DMS53 (cell line): ENCODE measurements at places on chromosomes 6 and 20.
A peak's percentile ranks its signal among the peaks of the same experiment; 100 is the strongest.

GRCh38 chr6:164991573-164991972 is 317.8 kb downstream of the C6orf118 start:
- no peak for DNase-seq

DNA sequence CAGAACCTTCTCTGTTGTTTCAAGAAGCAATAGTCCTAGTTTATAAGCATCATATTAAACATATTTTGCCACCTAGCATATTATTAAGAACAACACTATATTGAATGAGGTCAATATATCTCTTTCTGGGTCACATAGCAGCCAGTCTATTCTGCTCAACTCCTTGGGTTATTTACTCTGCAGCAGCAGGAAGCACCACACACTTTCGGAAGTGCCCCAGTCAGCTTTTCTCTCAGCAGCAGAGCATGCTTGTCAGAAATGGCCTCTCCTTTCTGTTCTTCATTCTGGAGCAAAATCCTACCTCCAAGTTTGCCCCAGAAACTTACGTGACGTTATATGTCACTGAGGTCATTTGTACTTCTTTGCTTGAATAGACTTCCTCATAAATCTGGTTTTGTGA is 22.7 kb downstream of the CFAP206 start:
- DNase-seq: no peak

DNA sequence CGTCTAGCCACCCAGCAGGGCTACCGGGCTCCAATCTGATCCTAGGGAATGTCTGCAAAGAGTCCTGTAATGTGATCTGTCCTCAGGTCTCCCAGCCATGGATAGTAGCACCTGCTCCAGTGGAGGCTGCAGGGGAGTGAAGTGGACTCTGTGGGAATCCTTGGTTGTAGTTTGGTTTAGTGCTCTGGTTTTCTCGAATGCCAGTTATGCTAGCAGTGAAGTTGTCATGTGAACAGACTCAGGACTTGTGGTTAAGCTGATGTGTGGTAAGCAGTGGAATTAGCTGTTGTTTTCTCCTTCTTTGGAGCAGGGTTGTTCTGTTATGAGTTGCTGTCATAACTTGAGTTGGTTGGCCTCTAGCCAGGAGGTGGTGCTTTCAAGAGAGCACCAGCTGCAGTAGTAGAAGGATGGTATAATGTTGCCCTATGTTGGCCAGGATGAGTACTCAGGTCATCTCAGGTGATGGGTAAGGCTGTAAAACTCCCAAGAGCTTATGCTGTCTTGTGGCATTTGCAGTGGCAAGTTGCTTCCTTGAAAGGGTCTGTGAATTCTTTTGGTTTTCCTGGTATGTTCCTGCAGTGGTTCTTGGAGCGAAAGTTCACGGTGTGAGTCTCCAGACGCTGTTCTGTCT is 390.2 kb downstream of the UTRN start:
- peak; percentile 89 for DNase-seq

GRCh38 chr6:166286839-166287271 is 21.3 kb downstream of the PRR18 start:
- DNase-seq: peak; percentile 79

DNA sequence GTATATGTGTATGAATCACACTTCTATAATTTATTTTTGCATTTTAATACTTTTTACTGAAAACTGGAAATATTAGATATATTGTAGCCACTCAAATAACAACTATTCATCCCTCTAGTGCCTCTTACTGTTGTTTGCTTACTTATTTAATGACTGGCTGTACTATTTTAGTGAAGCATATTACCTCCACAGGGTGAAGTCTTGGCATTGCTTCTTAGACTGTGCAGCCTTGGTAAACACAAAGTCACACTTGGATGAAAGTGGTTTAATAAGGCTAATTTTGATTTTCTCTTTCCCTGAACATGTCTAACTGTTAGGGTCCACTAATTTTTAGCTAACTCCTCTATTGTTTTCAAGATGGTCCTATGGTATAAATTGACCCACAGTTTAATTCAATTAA is 1043.2 kb upstream of the ADGRB3 start:
- DNase-seq: no peak

- no peak for DNase-seq
Measured at GRCh38 chr20:3358676-3359340, 48.7 kb downstream of the DNAAF9 start.

GRCh38 chr6:105748737-105749161 is 337.4 kb upstream of the PRDM1 start:
- DNase-seq: peak; percentile 93

- no peak for DNase-seq
Measured at GRCh38 chr20:51931371-51931781, 129.1 kb upstream of the SALL4 start.

DNA sequence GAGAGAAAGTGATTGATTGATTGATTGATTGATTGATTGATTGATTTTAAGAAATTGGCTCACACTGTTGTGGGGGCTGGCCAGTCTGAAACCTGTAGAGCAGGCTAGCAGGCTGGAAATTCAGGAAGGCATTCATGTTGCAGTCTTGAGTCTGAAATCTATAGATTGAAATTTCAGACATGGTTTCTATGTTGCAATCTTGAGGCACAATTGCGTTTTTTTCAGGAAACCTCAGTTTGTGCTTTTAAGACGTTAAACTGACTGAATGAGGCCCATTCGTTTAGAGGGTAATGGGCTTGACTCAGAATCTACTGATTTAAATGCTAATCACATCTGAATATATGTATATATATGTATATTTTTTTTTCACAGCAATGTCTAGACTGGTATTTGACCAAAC is 106.3 kb downstream of the STXBP5 start:
- DNase-seq: no peak

GRCh38 chr6:111484633-111484930 is 1.6 kb upstream of the REV3L start:
- DNase-seq: peak; percentile 54

DNA sequence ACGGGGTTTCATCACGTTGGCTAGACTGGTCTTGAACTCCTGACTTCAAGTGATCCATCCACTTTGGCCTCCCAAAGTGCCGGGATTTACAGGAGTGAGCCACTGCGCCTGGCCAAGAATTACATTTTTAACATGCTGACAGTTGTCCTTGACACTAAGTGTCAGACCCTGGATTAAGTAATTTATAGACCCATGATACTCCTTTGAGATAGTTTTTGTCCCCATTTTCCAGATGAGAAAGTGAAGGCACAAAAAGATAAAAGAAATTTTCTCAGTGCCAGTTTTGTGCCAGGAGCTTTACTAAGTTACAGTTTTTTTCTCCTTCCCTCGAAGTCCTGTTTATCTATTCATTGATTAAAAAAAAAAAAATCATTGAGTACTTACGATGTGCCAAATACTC is 9.8 kb upstream of the EDEM2 start:
- no peak for DNase-seq

- DNase-seq: no peak
Measured at GRCh38 chr20:5606350-5606749, 143.9 kb upstream of the SHLD1 start.

- no peak for DNase-seq
Measured at GRCh38 chr6:149452037-149452939, 32.5 kb downstream of the ZC3H12D start.

DNA sequence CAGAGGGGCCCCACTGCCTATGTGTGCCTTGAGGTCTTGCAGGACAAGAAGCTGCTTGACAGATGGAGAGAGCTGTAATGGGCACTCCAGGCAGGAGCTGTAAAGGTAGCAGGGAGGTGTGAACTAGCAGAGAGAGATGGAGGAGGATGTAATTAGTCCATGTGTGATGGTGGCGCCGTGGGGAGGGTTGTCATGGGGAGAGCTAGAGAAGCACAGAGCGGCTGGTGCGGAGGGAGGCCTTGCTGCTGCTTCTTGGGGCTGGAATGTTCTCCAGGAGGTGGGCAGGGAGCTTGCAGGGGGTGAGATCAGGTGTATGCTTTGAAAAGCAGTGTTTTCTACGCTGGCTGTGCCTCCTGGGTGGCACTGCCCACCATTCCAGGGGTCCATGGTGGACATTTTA is 32.1 kb downstream of the APCDD1L start:
- no peak for DNase-seq

DNA sequence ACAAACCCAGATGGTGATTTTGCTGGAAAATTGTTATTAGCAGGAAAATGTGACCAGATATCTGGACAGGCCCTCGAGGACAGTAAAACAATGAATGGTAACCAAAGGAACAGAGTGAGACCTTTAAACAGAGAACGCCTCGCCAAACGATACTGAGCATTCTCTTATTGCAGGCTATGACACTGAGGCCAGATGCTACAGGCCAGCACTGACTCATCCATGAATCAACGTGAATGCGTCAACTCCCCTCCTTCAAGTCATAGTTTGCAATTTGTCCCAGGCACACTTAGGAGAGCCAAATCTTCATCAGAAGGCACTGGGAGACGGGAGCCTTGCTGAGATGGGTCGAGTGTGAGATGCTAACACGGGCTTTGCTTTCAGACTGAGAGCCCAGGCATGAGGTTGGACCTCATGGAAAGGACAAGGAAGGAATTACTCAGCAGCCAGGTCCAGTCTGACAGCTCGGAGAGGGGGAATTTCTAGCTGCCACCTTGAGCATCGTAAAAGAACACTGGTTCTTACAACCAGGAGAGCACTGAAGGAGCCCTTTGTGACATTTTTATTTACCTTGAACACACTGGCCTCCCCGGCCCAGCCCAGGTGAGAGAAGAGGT is 60.7 kb downstream of the BMP7 start:
- DNase-seq: no peak

GRCh38 chr6:47715782-47716181 is 17.4 kb downstream of the ADGRF4 start:
- no peak for DNase-seq

DNA sequence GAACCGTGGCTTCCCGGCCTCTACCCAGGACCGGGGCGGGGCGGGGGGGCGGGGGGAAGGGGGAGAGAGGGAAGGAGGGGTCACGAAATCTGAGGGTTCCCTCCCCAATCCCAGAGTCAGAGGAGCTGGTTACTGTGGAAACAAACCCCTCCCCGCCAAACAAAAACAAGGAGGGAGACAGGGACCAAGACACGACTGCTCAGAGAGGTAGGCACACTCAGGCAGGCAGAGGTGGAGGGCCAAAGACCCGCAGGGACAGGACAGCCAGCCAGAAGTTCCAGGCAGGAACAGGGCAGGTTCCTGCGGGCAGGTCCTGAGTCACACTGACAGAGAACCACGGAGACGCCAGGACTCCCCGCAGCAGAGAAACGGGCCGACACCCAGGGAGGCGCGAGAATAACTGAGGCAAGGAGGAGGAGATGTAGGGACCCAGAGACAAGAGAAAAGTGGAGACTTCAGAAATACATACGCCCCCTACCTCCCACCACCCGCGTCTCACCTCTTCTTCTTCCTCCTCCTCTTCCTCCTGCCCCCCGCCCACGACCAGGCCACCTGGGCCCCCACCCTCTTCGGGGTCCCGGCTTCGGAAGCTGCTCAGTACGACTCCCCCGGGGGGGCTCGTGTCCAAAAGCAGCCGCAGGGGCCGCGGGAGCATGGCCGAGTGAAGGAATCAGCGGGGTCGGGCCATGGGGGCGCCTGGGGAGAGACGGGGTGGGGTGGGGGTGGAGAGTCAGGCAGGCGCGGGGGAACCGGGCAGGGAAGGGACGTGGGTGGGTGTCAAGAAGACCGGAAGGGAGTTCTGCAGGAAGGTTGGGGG is 578 bp downstream of the RGL2 start:
- peak; percentile 88 for DNase-seq

- no peak for DNase-seq
Measured at GRCh38 chr6:129890164-129890563, 29.0 kb upstream of the TMEM244 start.

DNA sequence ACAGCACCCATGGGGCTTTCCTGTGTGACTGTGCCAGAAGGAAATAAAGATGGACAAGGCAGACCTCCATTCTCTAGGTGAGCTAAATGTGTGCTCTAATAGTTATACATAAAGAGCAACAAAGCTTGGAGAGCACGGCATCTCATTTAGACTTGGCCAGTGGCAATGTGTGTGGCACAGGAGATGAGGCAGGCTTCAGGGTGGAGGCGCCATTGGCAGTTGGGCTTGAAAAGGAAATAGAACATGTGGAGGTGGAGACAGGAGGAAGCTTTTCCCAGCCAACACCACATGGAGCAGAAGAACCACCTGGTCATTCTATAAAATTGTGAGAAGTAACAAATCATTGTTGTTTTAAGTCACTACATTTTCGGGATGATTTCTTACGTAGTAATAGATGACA is 3.6 kb upstream of the RALY start:
- DNase-seq: no peak

GRCh38 chr6:12173181-12173580 is 117.0 kb upstream of the EDN1 start:
- no peak for DNase-seq

DNA sequence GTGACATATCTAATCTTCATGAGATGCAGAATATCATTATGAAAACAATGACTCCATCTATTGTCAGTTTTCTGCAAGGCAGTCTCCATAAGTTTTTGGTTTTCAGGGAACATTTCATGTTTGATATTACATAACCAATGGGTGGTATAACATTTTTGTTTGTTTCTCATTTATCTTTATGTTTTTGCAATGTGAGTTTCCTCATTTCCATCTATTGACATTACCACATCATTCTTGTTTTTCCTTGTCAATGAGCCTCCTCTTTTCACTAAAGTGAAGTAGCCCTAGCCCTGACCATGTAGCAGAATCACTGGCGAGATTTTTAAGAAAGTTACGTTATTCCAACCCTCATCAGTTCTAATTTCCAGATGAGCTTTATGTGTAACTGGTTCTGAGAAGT is 4.4 kb downstream of the EFHC1 start:
- no peak for DNase-seq

DNA sequence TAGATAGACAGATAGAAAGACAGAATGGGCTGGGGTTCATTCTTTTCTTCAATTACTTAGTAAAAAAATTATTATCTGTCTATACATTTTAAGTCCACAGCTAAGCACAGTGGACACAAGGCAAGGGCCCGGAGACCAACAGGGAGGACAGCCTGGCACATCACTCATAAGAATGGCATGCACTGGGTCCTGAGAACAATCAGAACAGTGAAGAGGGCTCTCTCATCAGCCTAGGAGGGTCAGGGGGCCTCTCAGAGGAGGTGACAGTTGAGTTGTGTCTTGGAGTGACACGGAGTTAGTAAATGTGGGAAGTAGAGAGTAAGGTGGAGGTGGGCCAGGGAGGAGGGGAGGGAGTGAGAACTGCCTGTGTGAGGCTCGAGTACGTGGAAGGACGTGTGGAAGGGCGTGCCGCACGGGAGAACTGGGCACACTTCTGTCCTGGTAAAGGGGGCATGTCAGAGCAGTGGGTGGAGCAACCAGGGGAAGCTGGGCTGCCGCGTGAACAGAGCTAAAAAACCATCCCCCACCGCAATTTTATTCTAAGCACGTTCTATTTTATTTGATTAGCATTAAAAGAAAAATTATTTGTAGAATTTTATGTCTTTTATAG is 45.1 kb upstream of the DSP start:
- no peak for DNase-seq

GRCh38 chr6:138824482-138825144 is 28.7 kb downstream of the ECT2L start:
- DNase-seq: no peak

GRCh38 chr6:36032261-36032660 is 4.7 kb downstream of the MAPK14 start:
- no peak for DNase-seq

GRCh38 chr6:140816681-140817080 is 1316.0 kb upstream of the GJE1 start:
- no peak for DNase-seq
